ENCODE measurements at places on chromosomes 13 and 19.

DNA sequence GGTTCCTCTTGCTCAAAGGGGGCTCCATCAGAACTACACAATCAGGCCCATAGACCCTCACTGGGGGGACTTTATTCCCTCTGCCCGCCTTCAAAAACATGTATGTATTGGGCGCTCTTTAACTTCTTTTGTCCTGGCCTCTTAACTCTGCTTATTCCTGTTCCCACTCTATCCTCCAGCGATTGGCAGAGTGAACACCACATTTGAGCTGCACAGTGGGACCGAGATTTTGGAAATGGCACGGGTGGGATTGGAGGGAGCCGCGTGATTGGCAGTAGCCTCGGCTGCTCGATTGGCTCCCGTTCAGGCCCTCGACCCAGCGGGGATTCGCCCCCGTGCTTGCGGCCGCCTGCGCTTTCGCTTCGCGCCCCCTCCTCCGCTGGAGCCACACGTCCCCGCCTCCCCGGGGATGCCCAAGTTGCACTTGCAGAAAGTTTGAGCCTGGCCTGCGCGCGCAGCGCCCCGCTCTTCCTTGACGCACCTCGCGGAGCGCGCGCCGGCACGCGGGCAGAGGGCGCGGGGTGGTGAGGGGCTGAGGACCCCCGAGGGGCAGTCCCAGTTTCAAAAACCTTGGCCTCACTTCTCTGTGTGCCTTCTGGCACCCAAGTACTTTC lies at the start of gene ZIC5:
TSS of gene ZIC5 (minus strand) at position 192 of the 614 bp plus-strand sequence. CDS start at position 28, 164 bp downstream.
- DNase-seq: no peak

DNA sequence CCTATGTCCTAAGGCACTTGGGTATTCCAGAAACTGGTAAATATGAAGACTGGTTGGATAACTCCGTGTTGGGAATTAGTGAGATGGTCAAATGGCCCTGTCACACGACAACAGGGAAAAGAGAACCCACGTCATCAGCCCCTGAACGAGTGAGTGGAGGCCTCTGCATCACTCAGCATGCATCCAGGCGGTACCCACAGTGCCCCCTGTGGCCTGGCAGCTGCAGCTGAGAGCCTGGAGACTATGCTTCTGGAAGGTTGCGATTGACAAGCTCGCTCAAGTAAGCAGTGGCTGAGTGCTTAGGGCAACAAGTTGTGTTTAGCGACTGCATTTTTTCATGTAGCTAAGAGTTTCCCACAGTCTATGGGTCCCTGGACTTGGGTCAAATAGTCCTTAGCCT lies 55.9 kb downstream of the COL4A2 start:
- DNase-seq: no peak

DNA sequence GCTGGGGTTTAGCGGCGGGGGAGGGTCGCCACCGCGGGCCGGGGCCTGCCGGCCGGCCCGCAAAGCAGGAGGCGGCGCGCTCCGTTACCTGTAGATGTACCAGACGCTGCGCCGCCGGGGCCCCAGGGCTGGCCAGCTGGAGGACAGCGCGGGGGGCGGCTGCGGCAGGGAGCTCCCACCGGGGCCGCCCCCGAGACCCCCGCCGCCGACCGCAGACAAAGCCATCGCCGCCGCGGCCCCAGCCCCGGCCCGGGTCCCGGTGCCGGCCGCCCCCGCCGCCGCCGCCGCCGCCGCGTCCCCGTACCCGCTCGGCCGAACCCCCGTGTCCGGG lies 24.8 kb downstream of the SHANK1 start:
- DNase-seq: no peak

DNA sequence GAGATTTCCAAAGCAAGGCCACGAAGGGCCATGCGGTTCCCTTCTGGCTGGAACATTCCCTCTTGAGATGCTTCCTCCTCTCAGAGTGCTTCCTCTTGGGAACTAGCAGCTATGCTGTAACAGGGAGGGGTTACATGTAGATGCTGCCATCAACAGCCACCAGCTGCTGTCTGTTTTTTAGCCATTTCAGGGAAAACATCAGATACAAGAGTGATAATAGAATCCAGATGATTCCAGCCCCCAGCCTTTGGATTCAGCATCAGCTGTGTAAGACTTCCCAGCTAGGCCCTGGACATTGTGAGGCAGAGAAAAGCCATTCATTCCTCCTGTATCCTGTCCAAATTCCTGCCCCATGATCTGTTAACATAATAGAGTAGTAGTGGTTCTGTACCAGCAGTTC lies 8.2 kb upstream of the ZNF177 start:
- no peak for DNase-seq

DNA sequence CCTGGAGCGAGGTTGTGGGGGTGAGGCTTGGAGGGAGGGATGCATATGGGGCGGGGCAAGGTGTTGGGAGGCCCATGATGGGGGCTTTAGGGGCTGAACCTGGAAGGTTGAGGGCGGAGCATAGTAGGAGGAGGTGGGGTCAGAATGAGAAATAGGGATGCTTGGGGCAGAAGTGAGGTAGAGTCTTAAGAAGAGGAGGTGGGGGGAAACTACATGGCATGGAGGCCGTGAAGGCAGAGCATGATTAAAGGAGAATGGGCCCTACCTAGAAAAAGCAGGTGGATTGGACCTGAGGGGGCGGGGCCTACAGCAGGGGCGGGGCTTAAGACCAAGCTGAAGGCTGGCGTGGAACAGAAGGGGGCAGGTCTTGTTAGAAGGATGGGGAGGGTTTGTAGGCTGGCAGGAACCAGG lies 799 bp downstream of the NR1H2 start:
- peak; percentile 48 for DNase-seq

Measured in CD4-positive, alpha-beta T cell treated with Interleukin-2 at 100 ng/mL for 4 hours (primary cell).